ENCODE measurements at places on chromosomes 3 and 15. TPM values are rescaled to one million over a fixed set of nuclear protein-coding genes. Genes with fewer than 3 reads are reported as not detected.

- no peaks in the 10 kb centered on the region for H3K36me3 ChIP-seq
- no peak overlapping the region for H3K27ac ChIP-seq
- no peak overlapping the region for H3K4me3 ChIP-seq
These were observed 81.6 kb downstream of the AKAP13 start for GRCh38 chr15:85462029-85462428.

- no peaks in the 10 kb centered on the region for H3K36me3 ChIP-seq
- H3K27ac ChIP-seq = no peak overlapping the region
These were observed 190.3 kb downstream of the SATB1 start for GRCh38 chr3:18234717-18235335.

DNA sequence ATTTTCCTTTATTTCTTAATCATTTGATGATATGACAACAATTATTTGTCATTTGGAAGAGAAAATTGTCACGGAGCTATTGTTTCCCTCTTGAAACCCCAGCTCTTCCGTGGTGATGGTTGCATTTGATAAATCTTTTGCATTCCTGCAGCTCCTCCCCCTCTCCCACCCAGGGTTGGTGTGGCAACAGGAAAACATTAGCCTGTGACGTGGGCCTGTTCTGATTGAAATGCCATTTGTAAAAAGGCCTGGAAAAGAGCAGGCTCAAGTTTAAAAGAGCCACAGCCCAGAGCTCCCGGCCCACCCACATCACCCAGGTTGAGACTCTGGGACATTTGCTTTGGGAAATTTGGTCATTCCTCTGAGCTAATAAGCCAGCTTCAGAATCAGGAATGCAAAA, 282.5 kb downstream of the RPLP1 start:
- no peaks in the 10 kb centered on the region for H3K27me3 ChIP-seq
- H3K27ac ChIP-seq = no peak overlapping the region
- H3K4me1 ChIP-seq = no peaks in the 10 kb centered on the region
- no peak for DNase-seq

Gene SH2D7
- total RNA-seq = not detected

Gene RIOX2
- total RNA-seq = 58.3 TPM

Gene CHST13
- 0.31 TPM for total RNA-seq

All from CD8-positive, alpha-beta memory T cell (primary cell).